ENCODE measurements at places on chromosomes 12 and 14.

GRCh38 chr14:65351493-65352194 lies 60.9 kb upstream of the FUT8 start:
- no peak for DNase-seq

DNA sequence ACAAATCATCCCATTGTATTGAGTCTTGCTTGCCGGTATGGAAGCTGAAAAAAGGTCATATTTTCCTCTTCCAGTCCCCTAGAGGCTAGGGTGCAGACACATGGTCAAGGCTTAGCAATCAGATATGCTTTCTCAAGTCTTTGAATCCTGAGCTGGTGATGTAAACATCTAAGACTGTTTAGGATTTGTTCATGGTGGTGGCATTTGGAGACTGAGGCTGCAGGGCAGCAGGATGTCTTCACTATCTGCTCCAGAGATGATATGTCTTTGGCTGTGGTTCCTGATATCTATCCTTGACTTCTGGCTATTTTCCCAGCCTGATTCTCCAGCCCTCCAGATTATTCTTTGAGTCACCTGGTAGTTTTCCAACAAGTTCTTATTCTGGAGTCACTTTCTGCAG lies 50.5 kb upstream of the DACT1 start:
- peak; percentile 74 for DNase-seq

DNA sequence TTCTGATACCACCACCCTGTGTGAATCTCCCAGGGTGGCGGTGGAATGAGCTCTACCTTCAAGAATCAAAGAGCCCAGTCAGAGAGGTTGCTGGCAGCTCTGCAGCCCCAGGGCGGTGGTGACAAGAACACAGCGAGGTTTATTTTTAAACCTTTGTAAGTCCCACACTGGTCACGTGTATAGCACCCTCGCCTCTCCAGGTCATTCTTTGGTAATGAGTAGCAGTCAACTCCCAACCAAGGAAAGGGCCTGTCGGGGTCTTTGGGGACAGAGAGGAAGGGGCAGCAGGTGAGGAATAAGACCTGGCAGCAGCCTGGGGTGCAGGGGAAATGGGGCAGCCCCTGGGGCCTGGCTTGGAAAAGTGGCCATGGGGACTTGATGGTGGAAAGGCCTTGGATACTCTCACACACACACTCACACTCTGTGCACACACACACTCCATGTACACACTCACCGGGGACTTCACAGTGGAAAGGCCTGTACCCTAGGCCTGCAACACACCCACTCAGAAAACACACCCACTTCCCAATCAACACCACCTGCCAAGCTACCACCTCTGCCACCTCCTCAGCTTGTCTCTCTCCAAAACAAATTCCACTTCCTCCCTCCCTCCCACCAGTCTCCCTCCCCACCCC lies 178.6 kb downstream of the DPF3 start:
- DNase-seq: peak; percentile 7

GRCh38 chr14:103738701-103739451 lies 23.3 kb downstream of the ZFYVE21 start:
- DNase-seq: no peak

GRCh38 chr14:52876311-52876710 lies 74.5 kb downstream of the FERMT2 start:
- peak; percentile 63 for DNase-seq

DNA sequence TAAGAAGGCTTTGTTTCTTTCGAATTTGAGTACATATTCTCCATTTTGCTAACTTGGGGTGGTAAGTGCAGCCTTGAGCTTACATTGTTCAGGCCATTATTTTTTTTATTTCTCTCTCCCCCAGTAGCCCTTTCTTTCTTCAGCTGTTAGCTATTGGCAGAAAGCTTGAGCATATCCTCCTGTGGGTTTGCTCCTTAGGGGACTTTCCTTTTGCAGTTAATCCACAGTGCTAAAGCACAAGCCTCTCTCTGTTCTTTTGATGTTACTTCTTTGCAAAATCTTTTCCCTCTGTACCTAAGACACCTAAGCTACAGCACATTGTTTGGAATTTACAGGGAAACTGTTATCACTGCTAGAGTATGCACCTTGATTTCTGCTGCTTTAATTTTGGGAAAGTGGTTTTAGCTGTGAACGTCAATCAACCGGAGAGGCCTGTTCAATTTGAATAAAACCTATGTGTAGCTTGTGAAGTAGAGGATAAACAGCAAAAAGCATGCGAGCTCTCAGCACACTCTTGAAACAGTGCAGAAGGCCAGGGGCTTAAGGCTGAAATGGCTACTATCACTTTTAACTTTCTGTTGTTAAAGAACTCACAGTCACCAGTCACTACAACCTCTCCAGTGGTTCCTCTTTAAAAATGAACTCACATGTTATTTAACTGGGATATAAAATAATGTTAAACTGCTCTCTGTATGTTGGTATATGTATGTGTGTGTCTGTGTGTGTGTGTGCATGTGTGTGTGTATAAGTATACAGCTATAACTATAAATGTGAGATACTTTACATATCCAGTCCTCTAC lies 139.2 kb downstream of the PDZRN4 start:
- DNase-seq: no peak

- peak; percentile 67 for DNase-seq
Observed at GRCh38 chr12:115375186-115375991, 691.4 kb upstream of the TBX3 start.

GRCh38 chr14:59897757-59898383 lies 22.1 kb upstream of the LRRC9 start:
- DNase-seq: peak; percentile 61

DNA sequence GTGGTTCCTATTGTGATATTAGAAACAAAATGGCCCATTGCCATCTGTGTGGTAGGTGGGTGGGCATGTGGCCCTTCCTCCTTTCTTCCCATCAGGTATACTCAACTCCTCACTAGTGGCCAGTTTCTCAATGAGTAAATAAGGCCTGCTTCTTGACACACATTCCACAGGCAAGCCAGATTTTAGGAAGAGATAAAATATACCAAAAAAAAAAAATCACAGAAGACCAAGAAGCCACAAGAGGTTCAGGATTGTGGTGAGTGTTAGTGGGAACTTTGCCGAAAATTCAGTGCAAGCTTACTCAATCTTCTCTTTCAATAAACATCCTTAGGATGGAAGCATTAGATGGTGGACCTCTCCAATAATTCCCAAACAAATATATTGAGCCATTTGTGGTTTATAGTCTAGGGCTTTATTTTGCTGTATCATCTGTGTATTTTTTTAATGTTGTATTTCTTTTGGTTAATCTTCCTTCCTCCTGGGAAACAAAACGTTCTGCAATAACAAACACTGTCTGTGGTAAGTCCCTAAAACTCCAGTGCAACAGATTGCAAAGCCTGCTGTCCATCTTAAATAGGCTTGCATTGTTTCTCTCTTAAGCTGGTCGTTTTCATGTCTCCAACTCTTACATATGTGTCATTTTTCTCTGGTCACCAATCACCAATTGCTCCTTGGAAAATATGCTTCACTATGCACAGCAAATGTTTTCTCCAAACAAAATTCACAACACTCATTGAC lies 289.9 kb upstream of the KITLG start:
- DNase-seq: no peak

GRCh38 chr12:122935318-122935717 lies 30.9 kb downstream of the ABCB9 start:
- no peak for DNase-seq

GRCh38 chr12:128940974-128941373 lies 87.7 kb downstream of the GLT1D1 start:
- DNase-seq: no peak

- peak; percentile 84 for DNase-seq
Observed at GRCh38 chr12:94545935-94546771, 86.5 kb upstream of the CEP83 start.

- no peak for DNase-seq
Observed at GRCh38 chr12:104649921-104650320, 193.2 kb downstream of the CHST11 start.

- DNase-seq: peak; percentile 21
Observed at GRCh38 chr14:96130854-96131253, 73.8 kb upstream of the BDKRB2 start.

GRCh38 chr12:111296906-111297463 lies 71.9 kb downstream of the PHETA1 start:
- no peak for DNase-seq

GRCh38 chr12:124608450-124608870 lies 41.0 kb upstream of the NCOR2 start:
- DNase-seq: no peak

GRCh38 chr14:72528059-72528862 lies 365.6 kb downstream of the DPF3 start:
- peak; percentile 59 for DNase-seq

DNA sequence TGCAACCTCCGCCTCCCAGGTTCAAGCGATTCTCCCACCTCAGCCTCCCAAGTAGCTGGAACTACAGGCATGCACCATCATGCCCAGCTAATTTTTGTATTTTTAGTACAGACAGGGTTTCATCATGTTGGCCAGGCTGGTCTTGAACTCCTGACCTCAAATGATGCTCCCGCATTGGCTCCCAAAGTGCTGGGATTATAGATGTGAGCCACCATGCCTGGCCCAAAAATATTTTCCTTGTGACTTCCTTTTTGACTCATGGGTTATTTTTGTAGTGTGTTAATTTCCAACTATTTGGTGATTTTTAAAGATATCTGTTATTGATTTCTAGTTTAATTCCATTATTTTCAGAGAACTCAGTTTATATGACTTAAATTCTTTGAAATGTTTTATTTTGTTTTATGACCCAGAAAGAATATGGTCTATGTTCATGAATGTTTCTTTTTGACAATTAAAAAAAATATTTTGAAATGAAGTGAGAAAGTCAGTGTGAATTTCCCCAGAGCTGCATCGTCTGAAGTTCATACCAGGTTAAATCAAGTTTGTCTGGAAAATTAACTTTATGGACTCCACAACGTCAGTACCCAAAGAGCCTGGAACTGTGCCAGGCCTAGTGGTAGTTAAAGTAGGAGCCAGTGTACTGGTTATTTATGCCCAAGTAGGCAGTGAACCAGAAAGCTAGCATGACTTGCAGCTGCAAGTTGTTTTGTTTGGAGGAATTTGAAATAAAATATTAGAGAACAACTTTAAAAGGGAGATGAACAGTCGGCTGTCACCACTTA lies 2.8 kb upstream of the CDKL1 start:
- peak; percentile 24 for DNase-seq

DNA sequence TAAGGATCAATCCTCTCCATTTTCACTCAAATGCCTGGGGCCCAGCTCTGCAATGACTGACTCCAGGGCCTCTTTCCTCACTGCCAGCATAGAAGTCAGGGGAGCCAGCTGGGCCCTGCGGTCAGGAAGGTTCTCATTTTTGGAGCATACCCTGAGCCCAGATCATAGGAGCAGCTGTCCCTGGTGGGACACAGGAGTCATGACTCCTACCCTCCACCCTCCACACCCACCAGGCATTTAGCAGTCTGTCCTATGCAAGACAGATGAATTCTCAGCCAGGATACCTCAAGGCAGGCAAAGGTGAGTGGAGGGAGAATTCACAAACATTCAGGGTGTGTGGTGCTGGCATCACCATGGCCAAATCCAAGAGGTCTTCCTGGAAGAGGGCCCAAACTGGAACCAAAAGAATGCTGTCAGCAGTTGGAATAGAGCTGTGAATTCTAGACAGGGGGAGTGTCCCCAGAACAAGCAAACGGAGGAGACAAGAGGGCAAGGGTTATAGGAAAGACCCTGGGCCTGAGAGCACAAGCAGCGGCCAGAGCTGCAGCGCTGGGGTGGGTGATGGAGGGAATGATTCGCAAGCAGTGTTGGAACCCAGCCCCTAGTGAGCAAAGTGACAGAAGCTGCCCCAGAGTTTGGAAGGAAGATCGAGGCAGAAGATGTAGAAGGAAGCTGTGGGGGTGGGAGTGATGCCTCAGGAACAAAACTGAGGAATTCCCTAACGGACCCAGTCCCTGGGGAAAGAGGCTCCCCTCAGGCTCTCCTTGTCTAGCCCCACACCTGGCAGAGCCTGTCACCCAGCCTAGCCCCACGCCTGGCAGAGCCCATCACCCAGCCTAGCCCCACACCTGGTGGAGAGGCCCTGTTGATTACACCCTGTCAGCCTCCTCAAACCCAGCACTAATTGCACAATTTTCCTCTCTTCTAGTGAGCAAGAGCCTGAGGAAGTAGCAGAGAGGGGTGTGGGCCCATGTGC lies 4.5 kb upstream of the REM2 start:
- DNase-seq: no peak

DNA sequence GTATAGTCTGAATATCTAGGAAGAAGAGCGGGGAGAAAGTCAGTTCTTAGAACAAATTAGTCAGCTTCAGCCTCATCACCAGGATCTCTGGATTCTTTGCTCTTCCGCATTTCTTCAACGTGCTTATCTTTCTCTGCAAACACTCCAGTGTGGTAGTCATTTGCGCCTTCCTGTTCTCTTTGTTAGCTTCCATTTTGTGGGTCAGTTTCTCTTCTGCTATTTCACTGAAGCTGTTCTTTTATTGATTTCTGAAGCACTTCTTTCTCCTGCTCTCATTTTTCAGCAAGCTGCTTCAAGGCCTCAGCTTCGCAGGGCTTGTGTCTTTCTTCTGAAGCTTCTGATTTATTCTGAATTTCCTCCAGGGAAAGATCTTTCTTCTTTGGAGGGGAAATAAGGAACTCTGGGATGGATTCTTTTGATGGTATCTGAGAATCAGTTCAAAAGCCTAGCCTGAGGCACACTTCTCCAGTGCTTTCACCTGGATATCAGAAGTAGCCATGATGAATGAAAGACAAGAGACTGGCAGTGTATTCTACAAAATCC lies 13.5 kb downstream of the AMN1 start:
- peak; percentile 83 for DNase-seq

DNA sequence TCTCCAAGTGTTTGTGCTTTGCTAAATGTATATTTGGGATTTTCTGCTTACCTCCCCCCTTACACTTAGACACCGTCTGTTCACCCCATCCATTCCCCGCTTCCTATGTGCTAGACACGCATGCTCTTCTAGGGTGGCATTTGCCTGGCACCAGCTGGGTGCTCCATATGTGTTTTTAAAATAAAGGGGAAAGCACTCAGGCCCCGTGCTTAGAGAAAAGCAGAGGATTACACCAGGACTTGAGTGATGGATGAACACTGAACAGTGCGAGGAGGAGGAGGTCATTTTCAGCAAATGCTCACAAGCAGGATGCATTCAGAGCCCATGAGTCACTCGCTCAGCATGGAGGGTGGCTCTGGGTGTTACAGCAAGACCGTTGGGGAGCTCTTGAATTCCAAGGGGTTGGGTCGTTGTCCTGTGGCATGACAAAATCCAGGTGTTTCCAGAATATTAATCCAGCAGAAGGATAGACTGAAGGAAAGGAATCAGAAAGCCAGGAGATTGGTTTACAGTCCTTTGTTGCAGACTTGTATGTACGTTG lies 2.9 kb upstream of the BDKRB1 start:
- peak; percentile 90 for DNase-seq

GRCh38 chr12:991350-992333 lies 619 bp downstream of the ERC1 start:
- DNase-seq: peak; percentile 36

- DNase-seq: peak; percentile 41
Observed at GRCh38 chr14:77498120-77498979, at the start of gene ISM2. Gene ISM2 (minus strand): TSS chr14:77498816. CDS start chr14:77498793, 23 bp downstream.

- DNase-seq: peak; percentile 12
Observed at GRCh38 chr12:41932470-41932991, 212.1 kb downstream of the GXYLT1 start.

DNA sequence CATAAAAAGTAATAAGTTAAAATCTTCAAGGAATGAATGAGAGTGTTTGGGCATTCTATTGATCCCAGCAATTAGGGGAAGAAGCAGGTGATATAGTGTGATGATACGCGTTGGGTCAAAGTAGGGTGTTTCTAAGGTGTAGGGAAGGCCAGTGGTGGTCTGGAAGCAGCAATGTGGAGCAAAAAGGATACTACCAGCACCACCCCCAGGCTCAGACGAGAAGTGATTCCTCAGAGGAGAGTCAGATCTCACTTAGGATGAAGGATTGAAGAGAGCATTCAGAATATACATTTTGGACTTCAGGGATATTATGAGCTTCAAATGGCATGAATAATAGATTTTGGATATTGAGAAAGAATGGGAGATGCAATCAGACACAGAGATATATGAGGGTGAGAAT lies 497.6 kb downstream of the RMST start:
- DNase-seq: no peak

Measured in fibroblast of pulmonary artery (primary cell).